Stimulated activated CD4-positive, alpha-beta T cell treated with anti-CD3 and anti-CD28 coated beads, Interleukin-12 subunit alpha, Interleukin-12 subunit beta, amount 100 ng/mL, for 4 hours (primary cell): ENCODE measurements at places on chromosomes 3 and 15.

DNA sequence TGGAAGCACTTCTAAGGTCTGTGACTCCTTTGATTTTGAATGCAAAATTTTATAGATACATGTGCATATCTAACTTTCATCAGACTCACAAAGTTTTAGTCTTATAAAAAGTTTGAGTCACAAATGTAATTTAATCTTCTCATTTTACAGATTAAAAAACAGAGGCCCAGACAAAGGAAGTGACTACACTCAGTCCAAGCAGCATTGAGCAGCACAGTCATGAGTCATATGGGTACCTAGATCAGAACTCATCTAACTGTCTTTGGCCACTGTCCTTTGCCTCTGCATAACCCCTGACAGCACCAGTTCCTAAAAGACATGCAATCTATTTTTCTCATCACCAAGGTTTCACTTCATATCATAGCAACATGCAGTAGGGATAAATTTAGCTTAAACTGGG, 210.7 kb upstream of the KCNH8 start:
- no peak for DNase-seq

DNA sequence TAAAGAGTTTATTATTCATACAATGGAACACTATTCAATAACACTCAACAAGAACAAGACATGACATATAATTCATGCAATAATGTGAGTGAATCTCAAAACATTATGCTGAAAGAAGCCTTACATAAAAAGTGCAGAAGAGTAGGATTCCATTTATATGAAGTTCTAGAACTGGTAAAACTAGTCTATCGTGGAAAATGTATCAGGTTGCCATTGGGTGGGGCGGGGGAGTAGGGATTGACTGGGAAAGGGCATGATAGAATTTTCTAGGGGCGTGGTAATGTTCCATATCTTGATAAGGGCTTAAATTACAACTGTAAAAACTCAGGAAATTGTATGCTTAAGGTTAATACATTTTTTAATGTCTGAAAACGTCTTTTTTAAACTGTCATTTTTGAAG, 247.9 kb downstream of the SATB1 start:
- no peak for DNase-seq

GRCh38 chr3:14125193-14126016, 553 bp downstream of the TMEM43 start:
- DNase-seq = peak; percentile 59

DNA sequence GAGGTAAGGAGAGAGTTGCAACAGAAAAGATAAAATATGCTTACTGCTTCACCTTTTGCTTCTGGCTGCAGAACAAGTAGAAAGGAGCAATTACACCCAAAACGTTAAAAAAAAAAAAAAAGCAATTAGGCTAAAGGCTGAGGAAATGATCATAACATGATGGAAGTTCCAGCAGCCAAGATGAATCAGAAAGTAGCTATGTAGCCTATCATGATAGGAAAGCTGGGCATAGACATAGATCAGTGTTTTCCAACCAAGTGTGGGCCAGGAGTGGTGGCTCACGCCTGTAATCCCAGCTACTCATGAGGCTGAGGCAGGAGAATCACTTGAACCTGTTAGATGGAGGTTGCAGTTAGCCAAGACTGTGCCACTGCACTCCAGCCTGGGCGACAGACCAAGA, 52.6 kb downstream of the AGTR1 start:
- no peak for DNase-seq

GRCh38 chr3:148223266-148223665, 474.4 kb upstream of the AGTR1 start:
- DNase-seq = no peak

GRCh38 chr3:86239946-86240345, 751.0 kb downstream of the VGLL3 start:
- no peak for DNase-seq
